ENCODE measurements at places on chromosomes 2 and 18. TPM values are rescaled to one million over a fixed set of nuclear protein-coding genes. Genes with fewer than 3 reads are reported as not detected.

DNA sequence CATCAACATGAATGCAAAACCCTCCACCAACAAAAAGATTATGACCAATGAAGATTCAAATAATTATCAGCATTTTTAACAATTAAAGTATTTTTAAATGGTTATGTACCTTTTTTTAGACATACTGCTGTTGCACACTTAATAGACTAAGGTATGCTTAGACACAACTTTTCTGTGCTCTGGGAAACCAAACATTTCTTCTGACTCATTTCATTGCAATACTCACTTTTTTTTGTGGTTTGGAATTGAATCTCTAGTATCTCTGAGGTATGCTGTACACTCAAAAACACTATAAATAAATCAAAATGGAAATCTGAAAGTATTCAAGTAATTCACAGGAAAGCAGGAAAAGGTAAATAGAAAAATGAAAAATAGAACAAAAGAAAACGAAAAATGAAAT is 247.9 kb upstream of the POU3F3 start:
- DNase-seq: no peak

DNA sequence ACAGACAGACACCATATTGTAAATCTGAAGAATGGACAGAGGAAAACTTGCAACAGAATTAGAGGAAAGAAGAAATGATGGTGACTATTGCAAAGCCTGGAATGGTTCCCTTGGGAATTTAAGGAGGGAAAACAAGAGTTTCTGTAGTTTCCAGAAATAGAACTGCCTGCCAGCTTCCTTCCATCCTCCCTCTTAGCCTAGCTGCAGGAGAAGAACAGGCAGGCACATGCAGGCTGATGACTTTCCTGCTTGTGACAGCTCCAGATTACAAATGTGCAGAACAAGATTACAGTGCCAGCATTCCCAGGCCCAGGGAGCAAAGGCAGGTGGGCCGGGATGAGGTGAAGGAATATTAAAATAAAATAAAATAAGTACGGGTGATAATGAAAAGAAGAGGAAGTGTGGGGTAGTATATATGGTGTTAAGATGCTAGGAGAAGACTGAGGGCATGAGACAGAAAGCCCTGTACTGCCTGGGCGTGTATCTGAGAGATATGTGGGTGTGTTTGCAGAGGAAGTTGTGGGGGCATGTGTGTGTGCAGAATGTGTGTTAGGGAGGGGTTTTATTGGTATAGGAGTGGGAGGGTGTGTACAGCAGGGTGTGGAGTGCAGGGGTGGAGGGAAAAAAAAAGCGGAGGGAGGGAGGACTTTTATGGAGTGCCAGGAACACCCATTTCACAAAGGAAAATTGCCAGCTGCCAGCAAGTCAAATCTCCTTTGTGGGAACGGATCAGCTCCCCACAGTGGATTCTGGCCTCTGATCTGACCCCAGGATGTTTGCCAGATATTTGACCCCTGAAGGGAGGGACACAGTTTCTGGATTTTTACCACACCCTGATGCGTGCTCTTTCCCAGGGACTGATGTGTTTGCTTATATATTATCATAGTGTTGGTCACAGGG is 43.9 kb upstream of the NEMP2 start:
- no peak for DNase-seq

- DNase-seq: no peak
These were observed 17.9 kb upstream of the NPAS2 start for GRCh38 chr2:100802066-100802465.

DNA sequence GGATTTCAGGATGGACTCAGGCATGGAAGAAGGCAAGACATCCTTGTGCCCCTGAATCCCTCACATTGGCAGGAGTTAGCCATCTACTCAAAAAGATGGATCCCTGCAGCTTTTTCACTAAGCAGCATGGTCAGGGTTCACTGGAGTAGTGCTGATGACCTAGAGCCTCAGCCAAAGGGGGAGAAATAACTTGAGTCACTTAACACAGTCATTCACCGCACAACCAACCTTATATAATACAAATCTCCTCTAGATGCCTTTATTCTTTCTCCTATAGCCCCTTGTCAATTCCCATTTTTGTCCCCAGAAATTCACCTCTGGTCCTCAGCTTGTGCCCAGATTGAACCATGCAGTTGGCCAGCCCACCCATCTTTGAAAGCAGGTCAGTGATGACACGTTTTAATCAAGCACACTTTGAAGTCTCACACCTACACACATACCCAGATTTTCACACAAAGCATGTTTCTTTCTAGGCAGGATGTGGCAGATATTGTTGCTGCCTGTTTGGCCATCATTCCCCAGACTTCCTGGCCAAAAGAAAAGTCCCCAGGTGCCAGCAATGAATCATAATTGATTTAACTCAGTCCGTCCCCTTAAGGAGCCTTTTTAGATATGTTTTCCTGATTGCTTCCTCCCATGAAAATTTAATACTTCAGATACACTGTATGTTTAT is 84.2 kb downstream of the LBH start:
- DNase-seq: no peak

DNA sequence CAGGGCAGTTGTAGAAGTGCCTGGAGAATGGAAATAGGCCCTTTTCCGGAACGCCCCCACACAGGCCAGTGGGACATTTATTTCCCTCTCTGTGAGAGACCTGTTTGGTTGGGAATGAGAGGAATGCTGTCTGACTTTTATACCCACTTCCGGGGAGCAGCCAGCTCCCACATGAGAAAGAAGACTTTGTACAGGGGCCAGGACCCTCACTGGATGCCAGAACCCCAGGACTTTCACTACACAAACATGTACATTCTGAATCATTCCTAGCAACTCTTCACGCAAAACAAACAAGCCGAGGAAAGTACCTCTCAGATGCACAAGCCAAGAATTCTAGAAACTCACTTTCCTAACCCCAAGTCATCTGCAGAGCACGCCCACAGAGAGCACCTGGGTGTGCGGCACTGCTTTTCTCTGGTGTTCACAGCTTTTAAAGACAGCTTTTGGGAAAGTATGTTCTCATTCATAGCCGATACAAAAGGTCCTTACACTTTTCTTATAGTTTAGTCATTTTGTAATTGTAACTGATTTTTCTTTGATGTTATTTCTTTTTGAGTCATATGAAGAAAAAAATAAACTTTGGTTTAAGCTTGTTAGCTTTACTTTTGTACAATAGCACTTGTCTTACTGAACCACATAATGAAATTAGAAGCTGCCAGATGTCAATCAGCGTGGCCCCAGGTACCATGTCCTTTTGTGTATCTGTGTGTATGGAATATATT is 856.1 kb upstream of the ID2 start:
- DNase-seq: no peak

DNA sequence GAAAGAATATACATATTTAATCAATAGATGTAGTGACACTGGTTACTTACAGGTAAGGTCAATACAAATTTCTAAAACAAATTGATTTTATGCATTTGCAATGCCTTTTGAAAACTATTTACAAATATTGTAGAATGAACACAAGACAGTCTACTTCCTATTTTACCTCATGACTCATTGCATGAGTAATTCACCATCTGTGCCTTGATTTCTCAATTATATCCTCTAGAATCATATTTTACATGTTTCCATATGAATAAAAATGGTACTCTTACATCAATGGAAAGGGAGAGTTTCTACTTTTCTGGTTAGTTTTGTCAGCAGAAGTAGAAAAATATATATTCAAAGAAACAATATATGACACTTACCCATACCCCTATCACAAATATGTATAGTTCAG is 203.8 kb upstream of the CDH7 start:
- DNase-seq: no peak

- no peak for DNase-seq
These were observed 14.7 kb upstream of the CYRIA start for GRCh38 chr2:16680304-16680703.

DNA sequence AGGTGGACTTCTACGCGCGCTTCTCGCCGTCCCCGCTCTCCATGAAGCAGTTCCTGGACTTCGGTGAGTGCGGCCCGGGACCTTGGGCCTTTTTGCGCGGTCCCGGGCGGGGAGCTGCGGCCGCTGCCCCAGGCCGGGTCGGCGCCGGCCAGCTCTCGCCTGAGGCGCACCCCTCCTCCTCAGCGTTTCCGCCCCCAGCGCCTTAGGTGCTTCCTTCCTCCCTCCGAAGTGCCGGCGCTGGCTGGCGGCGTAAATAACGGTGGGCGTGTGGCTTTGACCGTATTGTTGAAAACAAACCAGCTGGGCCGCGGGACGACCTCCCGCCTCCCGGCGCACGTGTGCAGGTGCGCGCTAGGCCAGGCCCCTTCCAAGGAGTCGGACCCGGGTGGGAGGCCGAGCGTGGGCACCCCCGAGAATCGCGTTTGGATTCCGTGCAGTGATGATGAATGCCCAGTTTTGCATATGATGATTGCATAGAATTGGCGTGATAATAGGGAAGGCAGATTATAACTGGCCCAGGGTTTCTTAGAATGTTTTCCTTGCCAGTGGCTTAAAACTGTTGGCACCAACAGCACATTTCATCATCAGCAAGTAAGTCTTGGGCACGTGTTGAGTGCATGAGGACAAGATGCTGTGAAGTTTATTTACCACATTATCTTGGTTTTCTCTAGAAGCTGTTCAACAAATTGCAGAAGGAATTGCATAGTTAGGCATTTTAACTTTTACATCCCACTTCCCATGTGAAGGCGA is 569 bp downstream of the PDK1 start:
- DNase-seq: peak; percentile 37

DNA sequence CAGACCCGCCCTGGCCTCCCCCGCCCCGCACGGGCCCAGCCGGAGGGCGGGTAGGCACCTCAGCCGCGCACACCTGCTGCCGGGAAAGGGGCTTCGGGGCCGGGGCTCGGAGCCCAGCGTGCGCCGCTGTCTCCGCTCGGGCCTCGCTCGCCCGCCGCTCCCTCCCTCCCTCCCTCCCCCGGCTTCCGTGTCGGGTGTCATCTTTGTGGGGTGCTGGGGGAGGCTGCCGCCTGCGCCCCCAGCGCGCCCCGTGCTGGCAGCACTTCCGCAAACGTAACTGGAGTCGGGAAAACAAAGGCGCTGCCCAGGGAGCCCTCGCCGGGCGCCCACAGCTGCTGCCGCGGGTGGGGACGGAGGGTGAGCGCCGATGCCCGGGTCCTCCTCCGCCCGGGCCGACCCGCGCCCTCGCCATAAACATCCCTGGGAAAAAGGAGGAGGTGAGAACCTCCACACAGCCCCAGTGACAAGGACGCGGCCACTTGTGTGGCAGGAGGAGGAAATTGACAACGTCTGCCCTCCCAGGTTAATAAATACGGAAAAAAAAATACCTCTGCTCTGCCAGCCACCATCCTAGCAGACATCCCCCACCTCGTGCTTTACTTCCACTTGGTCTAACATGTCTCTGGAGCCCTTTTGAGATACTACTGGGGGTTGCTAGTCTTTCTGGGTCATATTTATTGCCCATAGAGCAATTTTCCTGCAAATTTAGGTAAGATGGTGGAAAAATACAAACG is 550 bp downstream of the MFSD6 start:
- no peak for DNase-seq

GRCh38 chr2:54535599-54536195 is 79.6 kb downstream of the SPTBN1 start:
- no peak for DNase-seq

GRCh38 chr2:239293775-239294430 is 106.9 kb downstream of the HDAC4 start:
- no peak for DNase-seq

- DNase-seq: no peak
These were observed 144.1 kb downstream of the MYO1B start for GRCh38 chr2:191389288-191389687.

DNA sequence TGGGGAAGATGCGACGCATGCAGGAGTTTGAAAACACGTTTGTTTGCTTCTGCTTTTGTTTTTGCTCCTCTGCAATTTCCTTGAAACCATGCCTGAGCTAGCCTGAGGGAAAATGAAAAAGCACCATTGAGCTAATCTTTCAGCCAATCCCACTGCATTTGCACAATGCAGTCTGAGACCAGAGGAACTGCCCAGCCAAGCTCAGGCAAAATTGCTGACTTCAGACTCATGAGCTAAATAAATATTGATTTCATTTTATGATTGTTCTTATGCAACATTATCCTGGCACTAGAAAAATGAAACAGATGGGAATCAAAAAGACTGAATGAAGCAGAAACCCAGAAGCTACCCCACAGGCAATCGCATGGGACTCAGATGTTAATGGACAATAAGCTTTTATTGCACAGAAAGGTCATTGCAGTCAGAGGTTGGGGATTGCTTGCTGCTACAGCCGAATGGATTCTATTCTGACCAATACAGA is 37.0 kb downstream of the TPRKB start:
- no peak for DNase-seq

DNA sequence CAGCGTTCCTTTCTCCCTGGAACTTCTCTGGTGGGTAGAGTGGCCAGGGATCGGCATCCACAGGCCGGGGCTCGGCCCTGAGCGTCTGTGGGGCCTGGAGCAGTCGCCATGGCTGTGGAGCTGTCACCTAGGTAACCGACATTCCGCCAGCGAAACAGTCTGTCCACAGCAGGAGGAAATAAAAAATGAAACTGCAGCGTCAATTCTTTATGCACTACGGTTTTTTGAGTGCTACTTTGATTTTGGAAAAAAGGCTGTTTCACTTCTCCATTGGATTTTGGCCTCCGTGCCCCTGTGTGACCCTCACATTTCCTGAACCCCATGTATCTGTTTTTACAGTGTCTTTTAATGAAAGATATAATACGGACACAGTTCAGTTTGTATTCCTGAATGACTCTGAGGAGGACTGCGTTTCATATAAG is 163.4 kb downstream of the LDLRAD4 start:
- DNase-seq: peak; percentile 48

DNA sequence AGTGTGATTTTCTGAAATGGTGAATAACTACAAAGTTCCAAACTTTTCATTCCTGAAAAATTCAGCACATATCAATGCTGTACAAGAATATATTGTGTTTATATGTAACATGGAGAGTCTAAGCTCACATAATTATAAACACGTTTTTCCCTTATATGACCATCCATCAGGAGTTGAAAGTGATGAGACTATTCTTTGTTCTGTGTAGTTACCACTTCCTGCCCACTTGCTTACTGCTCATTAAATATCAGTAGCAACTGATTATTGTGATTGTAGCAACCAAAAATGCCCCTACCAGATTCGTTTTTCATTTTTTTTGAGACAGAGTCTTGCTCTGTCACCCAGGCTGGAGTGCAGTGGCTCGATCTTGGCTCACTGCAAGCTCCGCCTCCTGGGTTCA is 30.8 kb downstream of the OTX1 start:
- DNase-seq: no peak

Gene ATF2
- polyA plus RNA-seq: 69.4 TPM

Gene FABP1
- polyA plus RNA-seq: 25.2 TPM

Gene TMEM182
- polyA plus RNA-seq: 7.7 TPM

Gene SF3B6
- polyA plus RNA-seq: 142 TPM
